ENCODE measurements at places on chromosomes 16 and 17. TPM values are rescaled to one million over a fixed set of nuclear protein-coding genes. Genes with fewer than 3 reads are reported as not detected.

CMC2 gene
- total RNA-seq, result 101 TPM

KRTAP4-6 gene
- total RNA-seq, result not detected

DNA sequence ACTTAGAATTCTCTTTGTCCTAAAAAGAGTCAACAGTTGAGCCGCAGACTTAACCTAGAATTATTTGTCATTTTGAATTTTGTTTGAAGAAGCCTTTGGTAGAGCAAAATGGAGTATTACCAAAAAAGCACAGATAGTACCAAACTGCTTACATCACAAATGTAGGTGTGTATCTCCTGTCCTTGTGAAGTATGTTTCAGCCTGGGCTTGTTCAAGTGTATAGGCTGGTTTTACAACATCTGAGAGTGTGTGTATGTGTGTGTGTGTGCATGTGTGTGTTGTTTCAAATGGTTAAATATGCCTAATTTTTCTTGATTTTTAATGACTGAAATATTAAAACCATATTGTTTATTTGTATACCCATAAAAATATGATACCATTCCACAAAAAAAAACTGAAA is 188.7 kb upstream of the AXIN2 start:
- no peak for DNase-seq

DNA sequence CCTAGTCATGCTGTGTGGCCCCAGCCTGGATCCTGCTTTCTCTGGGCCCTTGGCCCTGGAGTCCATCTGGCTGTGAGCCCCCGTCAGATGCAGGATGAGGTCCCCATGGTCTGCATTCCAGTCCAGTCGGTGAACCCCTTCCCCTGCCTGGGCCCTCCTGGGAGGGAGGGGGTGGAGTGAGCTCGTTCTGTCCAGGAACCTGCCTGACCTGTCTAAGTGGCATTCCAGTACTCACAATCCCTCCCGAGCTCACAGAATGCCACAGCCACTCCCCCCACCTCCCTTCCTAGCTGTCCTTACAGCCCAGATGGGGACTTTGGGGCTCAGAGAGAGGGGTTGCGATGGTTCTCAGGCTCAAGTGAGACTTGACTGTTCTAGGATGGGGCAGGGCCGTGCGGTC is 15.5 kb downstream of the SPNS2 start:
- peak; percentile 80 for DNase-seq

- no peak for DNase-seq
Measured at GRCh38 chr16:89449726-89450335, 40.5 kb downstream of the ANKRD11 start.

DNA sequence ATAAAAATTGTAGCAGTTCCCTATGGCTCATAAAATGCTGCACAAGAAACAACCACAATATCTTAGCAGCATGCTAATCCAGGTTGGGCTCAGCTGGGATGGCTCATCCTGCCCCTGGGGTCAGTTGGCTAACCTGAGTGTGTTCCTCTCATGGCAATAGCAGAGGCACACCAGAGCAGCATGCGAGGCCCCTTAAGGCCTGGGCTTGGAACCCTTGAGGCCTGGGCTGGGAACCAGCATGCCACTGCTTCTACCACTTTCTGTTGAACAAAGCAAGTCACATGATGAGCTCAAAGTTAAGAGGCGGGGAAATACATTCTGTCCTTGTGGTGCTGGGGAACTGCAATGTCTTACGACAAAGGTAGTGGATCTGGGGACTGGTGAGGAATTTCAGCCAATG is 154.4 kb upstream of the FOXF1 start:
- DNase-seq, result no peak

GRCh38 chr17:45292696-45293412 is 24.0 kb downstream of the MAP3K14 start:
- no peak for DNase-seq

- DNase-seq, result no peak
Measured at GRCh38 chr16:22353933-22354541, 20.4 kb downstream of the CDR2 start.

All from Caco-2 (cell line).